Activated CD4-positive, alpha-beta T cell treated with anti-CD3 and anti-CD28 coated beads for 36 hours (primary cell): ENCODE measurements at places on chromosomes 3 and 15. TPM values are rescaled to one million over a fixed set of nuclear protein-coding genes. Genes with fewer than 3 reads are reported as not detected.

DNA sequence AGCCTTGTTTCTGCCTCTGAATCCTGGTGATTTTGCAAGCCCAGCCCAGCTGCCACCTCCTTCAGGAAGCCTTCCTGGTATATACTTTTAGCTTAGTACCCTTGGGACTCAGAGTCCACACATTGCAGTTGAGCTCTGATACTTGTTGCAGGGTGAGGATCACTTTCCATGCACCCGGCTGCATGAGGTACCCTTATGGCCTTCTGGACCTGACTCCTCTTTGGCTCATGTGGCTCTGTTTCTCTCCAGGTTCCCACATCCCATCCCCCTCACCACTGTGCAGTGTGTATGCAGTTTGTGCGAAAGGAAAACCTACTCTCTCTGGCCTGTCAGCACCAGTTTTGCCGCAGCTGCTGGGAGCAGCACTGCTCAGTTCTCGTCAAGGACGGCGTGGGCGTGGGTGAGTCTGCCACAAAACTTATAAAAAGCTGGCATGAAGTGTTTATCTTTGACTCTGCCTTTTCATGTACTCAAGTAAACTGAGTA lies 23.1 kb upstream of the P4HTM start:
- peak; percentile 75 for DNase-seq

The ARL8B gene
- 45.1 TPM for total RNA-seq

The GPR149 gene
- not detected for total RNA-seq

The CCR8 gene
- total RNA-seq: 0.75 TPM

The UROC1 gene
- not detected for total RNA-seq

DNA sequence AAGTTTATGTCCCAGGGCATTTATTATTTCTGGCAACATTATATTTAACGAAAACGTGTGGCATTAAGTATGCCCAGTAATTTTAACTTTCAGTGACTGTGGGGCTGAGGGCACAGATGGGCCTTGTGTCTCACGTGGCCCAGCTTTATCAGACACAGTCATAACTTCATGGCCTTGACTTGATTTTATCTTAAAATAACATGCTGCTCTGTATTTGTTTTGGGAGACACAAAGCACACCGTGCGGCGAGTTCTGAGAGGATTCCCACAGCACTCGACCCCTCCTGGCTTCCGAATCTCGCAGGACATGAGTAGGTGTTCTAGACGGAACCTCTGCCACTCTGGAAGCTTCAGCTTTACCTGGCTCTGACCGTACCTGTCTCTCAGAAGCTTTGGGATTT lies 180.8 kb downstream of the ADAMTS17 start:
- no peak for DNase-seq

GRCh38 chr15:56837273-56837672 lies 81.2 kb upstream of the TCF12 start:
- DNase-seq: no peak

DNA sequence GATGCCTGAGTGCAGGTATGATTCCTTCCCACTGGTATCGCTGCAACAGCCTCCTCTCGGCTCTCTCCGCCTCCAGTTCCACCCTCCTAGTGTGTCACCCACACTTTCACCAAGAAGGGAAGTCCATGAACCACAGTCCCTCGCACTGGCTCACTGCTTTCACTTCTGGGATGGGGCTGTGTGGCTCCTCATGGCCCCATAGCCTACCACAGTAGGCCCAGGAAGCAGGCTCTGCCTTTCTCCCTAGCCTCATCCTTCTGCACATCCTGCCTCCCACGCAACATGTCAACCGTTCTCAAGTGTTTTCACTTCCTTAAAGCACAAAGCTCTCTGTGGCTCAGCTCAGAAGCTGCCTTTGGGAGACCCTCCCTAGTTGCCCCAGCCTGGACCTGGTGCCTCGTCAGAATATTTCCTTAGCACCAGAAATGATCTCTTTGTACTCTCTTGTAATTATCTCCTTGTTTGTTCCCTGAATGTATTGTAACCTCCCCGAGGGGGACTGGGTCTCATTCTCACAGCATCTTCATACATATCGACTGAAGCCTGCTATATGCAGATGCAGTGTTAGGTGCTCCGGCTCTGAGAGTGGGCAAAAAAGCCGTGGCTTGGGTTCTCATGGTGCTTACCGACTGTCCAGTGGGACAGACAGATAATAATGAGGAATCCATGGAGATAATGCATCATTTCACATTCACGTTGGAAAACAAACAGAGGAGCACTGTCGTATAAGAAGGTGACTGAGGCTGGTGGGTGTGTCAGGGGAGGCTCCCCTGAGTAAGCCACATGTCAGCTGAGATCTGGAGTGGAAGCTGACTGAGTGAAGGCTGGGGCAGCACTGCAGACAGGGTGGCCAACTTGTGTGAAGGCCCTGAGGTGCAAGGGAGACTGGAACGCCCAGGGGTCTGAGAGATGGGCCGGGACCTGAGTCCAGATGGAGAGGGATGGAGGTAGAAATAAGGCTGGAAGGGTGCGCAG lies 107.1 kb downstream of the DGKG start:
- peak; percentile 73 for DNase-seq

- no peak for DNase-seq
These were observed 194.3 kb downstream of the CBLB start for GRCh38 chr3:105674437-105675065.

DNA sequence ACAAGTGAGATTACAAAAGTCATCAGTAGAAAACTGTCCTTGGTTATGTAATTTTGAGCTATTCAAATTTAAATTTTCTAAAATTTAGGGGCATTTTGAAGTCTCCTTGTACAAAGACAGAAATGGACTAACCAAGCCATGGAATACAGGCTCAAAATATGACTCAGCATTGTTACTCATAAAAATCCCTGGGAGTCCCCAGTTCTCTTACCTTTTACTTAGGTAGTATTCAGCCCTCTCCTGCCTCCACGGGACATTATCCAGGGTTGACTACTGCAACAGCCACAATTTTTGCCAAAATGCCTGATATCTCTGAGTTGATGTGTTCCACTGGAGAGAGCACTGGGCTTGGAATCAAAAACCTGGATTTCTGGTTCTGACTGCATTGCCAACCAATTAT lies 25.0 kb downstream of the CLDN18 start:
- no peak for DNase-seq

- DNase-seq: no peak
These were observed 101.0 kb upstream of the CPNE4 start for GRCh38 chr3:132135628-132136333.

DNA sequence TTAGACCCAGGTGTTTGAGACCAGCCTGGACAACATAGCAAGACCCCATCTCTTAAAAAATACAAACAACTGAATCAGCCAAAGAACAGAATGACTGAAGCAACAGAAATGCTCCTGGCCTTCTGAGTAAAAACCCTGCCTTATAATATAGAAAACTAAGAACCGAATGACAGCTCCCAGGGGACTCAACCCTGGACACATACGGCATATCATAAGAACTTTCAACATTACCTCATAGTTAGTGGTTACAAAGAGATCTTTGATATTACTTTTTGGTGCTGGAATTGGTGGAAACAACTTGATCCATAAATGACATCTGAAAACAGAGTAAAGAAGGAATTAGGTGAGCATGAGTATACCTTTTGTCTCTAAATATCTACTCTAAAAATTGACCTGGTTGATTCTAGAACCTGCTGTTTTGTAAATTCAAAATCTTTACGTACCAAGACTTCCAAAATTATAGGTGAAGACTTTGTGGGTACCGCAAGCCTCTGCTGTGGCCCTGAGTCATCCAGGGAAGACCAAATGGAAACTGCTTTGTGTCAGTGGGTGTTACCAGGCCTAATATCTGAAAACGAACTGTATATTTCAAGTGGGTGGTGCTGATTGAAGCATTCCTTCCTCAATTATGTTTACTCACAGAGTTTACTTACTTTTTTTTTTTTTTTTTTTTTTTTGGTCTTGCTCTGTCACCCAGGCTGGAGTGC lies 35.5 kb downstream of the IL5RA start:
- no peak for DNase-seq

DNA sequence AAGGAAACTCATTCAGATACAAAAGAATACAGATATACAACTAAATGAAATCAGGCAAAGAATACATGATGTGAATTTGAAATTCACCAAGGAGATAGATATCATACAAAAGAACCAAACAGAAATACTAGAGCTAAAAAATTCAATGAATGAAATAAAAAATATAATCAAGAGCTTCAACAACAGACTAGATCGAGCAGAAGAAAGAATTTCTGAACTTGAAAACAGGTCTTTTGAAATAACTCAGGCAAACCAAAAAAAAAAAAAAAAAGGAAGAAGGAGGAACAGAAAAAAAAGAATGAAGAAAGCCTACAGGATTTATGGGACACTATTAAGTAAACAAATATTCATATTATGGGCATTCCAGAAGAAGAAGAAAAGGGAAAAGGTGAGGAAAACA lies 137.8 kb downstream of the DMXL2 start:
- DNase-seq: no peak

DNA sequence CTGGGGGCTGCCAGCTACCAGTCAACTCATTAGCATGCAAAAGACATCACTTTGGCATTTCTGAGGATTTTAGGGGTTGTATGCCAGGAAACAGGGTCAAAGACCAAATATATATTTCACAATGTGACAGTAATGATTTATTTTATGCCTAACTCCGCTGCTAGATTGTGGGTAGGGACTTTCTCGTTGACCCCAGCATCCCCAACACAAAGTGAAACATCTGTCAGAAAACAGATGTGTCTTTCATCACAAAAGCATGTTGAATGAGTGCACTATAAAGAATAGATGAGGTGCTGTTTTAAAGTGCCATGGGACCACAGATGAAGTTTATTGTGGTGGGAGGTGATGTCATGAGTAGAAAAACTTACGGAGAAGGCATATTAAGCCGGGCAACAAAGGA lies 59.7 kb downstream of the ITPR1 start:
- no peak for DNase-seq

The DNAJC13 gene
- 29.9 TPM for total RNA-seq

The PLCD1 gene
- total RNA-seq: 10.9 TPM

DNA sequence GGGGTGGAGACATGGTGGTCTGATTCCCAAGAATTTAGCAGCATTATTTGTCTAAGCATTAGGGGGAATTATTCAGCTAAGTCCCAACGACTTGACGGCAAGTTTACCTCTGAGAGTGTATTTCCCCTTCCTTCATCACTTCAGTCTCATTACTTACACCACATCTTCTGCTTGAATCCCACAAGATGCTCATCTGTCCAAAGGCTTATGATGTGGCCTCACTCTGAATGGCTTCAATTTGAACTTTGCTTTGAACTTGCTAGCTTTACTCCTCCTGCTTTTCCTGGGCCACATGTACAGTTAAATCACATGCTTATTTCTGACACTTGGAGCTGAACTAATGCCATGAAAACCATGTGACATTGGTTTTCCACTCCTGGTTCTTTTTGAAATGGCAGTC lies 231.3 kb upstream of the SATB1 start:
- no peak for DNase-seq

DNA sequence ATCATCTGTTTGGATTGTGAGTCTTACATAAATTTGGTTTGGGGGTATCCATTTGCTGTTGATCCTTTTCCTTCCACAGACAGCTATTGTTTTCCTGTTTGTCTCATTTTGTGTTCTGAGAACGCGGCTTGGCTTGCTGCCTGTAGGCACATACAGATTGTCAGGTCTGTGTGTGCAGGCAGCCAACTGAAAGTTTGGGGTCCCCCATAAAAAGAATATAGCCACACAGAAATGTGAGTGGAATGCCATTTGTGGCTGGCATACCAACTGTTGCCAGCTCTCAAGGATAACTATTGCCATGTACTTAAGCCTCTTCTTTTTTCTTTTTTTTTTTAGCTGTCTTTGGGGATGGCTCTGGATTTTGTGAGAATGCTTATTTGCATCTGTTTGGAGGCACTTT lies 1308.0 kb downstream of the ROBO1 start:
- DNase-seq: no peak

- no peak for DNase-seq
These were observed 182.8 kb downstream of the TLE3 start for GRCh38 chr15:69914960-69915359.

The PEX5L gene
- not detected for total RNA-seq

DNA sequence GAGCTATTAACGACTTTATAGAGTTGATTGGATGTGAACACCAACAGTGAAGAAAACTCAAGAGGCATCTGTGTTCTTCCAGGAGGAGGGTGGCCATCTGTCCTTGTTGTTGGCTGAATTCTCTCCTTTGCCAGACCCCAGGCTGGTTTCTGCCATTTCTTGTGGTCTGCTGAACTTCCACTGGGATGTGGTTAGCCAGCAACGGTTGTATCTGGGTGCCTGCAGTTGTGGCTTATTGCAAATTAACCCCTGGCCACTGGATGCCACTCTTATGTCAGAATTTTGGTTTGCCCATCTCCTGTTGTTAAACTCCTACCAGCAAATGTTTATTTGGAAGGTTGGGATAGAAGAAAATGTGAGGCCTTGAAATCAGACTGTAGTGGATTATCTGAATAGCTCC lies 163.6 kb upstream of the TBC1D5 start:
- DNase-seq: no peak

The HHATL gene
- total RNA-seq: not detected

The ZNF639 gene
- 39.6 TPM for total RNA-seq

DNA sequence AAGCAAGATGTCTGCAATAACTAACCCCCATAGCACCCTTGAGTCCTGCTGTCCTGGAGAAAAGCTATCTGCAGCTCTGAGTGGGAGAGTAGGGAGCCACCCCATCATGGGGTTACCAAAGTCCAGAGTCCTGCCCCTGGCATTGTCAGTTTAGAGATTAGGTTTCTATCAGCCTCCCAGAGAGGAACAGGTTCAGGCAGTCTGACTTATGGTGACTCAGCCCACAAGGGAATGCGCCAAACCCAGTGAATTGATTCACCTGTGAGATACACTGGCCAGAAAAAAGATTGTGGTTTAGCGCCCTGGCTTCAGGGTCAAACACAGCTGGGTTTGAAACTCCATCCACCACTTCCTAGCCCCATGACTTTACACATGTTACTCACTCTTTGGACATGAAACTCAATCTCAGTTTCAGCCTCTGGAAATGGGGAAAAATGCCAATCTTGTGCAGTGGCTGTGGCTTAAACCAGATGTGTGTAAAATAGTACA lies 263.6 kb upstream of the HES1 start:
- peak; percentile 29 for DNase-seq

DNA sequence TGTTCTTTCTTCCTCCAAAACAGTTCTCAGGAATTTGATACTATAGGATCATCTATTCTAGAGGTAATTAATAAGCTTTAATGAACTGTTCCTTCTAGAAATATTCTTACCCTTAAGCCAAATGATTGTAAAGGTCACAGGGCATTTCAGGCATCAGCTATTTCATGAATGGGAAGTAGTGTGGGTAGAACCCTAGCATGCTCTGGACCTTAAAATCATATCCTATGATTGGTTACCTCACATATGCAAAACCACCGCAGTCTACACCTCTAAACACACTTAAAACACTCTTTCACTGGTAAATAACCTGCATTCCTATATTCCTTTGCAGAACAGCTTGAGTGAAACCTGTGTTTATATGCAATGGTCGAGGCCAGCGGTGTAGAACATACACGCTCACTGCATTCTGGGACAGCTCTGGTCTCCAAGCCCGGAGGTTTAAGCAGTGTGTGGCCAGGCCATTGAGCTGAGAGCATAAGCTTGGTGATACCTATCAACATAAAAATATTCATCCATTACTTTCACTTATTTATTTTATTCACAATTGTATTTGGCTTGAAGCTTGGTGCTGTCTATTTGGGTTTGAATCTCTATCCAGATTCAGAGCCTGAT lies 87.7 kb upstream of the RASGRP1 start:
- no peak for DNase-seq

The TNNC1 gene
- total RNA-seq: 4.2 TPM

The IQCB1 gene
- 41.3 TPM for total RNA-seq
